ENCODE measurements at places on chromosomes 4 and X.
A peak's percentile ranks its signal among the peaks of the same experiment; 100 is the strongest.

DNA sequence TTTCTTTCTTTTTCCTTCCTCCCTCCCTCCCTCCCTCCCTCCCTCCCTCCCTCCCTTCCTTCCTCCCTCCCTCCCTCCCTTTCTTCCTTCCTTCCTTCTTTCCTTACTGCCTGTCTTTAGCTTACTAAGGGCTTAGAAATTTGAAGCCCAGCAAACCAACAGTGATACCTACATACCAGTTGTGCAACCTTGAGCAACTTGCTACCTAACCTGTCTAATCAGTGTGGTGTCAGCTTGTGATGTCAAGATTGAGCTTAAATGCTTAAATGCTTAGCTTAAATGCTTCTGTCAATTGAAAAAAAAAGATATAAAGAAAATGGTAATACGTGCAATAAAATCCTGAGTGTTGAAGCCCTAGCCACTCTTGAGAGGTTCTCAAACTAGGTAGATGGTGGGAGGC is 728.6 kb downstream of the TRIML1 start:
- DNase-seq, result no peak

DNA sequence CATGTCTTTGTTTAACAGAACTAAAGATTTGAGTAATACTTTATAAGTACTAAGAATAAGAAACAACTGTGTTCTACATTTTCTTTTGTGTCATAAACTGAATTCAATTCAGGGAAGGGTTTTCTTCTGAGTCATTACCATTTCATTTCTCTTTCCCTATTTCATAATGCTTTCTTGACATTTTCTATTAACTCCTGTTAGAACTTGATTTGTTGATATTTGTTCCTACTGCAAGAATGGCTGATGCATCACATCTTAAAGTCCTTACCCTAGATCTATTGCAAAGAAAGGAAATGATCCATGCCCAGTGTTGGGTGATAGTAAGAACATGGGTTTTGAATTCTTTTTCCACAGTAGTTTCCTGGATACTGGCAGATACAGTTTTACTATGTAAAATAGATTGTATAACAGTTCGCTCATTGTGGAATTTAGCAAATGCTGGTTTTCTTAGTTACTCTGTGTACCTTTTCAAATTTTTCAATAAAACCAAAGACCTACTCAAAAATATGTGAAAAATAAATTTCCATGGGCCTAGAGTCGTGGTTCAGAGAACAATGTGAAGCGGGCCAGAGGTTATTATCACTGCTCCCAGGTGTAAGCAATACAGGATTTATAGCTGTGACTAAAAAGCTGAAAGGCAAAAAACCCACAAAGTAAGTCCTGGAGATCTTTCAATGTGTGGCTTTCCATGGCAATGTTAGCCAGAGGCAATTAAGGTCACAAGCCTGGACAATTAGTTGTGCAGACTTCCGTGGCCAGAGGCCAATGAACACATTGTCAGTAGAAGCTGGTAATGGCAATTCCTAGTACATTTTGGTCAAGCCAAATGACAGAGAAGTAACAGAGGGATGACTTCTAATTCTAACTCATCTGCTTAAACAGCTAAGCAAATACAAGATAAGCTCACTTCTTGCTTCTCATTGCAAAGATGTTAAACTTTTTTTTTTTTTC is 127.3 kb upstream of the FAT4 start:
- peak; percentile 2 for DNase-seq

GRCh38 chr4:120064887-120065286 is 1.8 kb downstream of the MAD2L1 start:
- no peak for DNase-seq

DNA sequence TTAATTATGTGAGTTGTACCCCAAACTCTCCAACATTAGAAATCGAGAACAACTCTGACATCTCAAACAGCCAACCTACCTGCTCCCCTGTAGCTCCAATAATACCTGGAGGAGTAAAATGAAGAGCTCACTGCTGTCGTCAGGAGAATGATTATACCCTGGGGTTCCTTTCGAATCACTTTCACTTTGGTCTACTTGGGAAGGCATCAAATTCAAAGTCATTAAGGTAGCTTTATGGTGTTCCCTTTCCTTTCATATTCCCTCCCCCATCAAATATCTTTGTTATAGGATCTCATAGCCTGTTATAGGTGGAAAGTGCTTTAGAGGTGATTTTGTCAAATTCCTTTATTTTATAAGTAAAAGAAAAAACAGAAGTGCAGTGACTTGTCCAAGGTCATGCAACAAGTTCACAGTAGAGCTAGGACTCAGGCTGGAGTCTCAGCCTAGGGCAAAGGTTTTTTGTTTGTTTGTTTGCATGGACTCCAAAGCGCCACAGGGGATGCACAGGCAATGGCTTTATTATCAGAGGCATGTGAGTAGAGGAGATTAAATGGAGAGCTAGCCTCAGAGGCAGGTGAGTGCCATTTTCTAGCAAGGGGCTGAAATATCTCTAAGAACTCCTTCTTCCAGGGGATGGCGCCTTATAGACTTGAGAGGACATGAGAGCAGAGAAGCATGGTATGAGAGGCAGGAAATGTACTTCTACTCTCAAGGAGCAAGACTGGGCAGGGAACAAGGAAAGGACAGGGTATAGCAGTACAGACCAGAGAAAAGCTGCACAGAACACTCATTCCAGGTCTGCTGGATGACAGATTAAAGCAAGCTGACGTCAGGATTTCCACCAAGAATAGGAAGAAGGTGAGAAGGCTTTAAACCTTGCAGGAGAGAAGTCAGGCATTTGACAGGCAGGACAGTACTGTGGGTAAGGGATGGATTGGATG is 262.1 kb upstream of the GPC4 start:
- no peak for DNase-seq

DNA sequence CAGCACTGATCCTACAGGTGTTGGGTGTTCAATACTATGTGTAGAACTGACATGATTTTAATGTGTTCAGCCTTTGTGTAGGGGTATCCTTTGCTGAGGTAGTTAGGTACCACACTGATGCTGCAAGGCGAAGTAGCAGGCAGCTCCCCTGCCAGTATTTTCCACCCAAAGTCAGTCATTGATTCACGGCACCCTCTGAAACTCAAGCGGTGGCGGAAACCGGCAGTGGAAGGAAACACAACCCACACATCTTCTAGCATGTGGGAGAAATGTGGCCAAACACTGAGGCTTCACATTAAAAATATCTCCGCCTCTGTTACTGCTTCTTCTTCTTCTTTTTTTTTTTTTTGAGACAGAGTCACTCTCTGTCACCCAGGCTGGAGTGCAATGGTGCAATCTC is 126.3 kb downstream of the AASDH start:
- DNase-seq, result no peak

GRCh38 chrX:74579597-74580198 is 34.7 kb downstream of the RLIM start:
- DNase-seq, result no peak

DNA sequence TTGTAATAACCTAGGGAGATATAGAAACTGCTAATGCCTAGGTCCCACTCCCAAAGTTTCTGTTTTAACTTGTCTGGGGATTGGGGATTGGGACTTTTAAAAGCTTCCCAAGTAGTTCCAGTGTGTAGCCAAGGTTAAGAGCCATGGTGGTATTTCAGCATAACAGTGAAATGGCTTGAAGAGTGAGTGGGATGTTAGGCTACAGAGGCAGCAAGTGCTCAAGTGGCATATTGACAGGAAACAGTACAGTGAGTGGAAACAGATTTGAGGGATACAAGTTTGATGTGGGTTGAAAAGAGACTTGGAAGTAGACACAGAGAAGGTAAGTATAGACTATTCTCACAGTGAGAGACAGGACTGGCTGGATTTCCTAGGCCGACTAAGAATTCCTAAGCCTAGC is 217.6 kb upstream of the CNKSR2 start:
- no peak for DNase-seq

DNA sequence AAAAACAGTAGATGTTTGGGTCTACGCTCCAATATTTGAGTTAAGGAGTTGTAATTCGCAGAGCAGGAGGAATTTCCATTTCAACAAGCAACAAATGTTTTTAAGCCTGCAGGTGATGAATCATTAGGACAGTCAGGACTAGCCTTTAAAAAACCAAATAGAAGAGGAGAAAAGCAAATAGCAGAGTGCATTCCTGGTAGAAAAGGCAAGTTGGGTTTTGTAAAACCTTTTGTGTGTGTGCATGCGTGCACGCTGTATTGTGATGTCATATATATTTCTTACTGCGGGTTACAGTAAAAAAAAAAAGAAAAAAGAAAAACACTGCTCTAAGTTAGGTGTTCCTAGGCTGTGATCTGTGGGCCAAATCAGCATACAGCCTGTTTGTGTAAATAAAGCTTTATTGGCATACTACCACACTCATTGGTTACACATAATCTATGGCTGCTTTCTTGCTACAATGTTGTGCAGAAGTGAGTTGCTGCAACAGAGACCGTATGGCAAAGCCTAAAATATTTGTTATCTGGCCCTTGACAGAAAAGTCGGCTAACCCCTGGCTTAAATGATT is 135.6 kb downstream of the MID1 start:
- no peak for DNase-seq

- no peak for DNase-seq
Observed at GRCh38 chrX:80578517-80579105, 158.4 kb downstream of the TENT5D start.

GRCh38 chr4:9931146-9931545 is 90.2 kb downstream of the SLC2A9 start:
- DNase-seq, result no peak

DNA sequence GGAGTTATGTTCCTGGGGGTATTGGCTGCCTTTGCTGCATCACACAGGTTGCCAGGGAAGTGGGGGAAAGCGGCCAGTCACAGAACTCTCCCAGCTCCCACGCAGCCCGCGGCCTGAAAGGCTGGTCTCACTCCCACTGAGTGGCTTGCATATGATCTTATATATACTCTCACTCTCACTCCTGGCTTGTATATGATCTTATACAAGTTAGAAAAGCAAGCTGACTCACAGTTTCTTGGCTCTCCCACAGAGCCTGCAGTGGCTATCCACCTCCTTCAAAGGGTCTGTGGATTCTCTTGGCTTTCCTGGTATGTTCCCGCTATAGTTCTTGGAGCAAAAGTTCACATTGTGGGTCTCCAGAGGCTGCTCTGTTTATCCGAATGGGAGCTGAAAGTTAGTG is 833.5 kb upstream of the GALNTL6 start:
- no peak for DNase-seq

DNA sequence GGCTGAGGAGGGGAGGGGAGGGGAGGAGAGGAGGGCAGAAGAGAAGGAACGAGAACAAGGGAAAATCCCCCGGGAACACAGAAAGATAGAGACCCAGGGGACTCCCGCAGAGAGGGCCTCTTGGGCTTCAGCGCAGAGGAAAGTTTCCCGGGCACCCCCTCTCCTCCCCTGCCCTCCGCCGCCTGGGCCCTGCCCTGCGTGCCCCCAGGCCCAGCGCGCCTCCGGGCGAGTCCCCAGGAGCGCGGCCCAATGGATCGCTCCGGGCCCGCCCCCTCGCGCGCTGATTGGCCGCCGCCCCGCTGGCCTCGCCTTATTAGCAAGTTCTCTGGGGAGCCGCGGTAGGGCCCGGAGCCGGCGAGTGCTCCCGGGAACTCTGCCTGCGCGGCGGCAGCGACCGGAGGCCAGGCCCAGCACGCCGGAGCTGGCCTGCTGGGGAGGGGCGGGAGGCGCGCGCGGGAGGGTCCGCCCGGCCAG is at the start of gene MSX1:
Gene MSX1 (plus strand): TSS at position 341 of the 474 bp plus-strand sequence. CDS start 235 bp downstream, outside the sequence.
- peak; percentile 84 for DNase-seq

DNA sequence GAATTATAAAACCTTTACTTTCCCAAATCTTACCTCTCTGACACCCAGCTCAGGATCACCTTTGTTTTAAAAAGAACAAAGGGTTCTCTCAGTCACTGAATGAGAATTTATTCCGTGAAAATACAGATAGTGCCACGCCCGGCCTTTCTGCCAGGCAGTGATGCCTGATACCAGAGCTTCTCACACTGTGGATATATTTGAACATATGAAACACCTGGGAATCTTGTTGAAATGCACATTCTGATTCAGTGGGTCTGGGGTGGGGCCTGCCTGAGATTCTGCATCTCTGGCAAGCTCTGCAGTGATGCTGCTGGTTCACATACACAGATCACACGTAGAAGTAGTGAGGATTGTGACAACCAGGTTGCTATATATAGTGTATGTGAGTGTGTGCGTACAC is 46.0 kb downstream of the ELOVL6 start:
- no peak for DNase-seq

DNA sequence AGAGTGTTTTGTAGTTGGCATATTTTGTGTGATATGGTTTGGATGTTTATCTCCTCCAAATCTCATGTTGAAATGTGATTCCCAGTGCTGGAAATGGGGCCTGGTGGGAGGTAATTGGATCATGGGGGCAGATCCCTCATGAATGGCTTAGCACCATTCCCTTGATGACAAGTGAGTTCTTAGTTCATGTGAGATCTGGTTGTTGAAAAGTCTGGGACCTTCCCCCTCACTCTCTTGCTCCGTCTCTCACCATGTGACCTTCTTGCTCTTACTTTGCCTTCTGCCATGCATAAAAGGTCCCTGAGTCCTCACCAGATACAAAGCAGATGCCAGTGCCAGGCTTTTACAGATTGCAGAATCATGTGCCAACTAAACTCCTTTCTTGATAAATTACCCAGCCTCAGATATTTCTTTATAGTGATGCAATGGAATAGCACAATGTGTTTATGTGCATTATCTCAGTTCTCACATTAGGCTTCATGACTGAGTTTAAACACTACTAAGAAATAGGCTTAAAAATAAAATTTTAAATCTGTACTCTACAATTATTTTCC is 1348.8 kb downstream of the STIM2 start:
- DNase-seq, result no peak

GRCh38 chr4:35525192-35525978 is 718.9 kb downstream of the ARAP2 start:
- DNase-seq, result peak; percentile 66

DNA sequence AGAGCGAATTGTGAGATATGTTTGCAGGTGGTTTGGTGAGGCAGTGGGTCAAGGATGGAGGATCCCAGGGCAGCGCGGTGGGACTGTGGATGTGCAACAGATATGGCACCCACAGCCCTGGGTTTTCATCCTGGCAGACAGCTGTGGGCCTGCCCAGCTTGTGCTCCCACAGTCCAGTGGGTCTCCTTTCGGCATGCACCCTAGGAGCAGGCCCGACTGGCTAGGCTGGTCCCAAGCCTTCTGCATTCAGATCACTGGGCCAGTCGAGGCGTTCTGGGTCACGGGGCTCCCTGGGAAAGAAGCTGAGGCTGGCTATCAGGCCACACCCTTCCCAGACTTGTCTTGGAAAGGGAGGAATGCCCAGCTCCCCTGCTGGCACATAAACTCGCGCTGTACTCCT is 2289.6 kb downstream of the ARAP2 start:
- no peak for DNase-seq

GRCh38 chr4:94256828-94257227 is 49.2 kb downstream of the SMARCAD1 start:
- DNase-seq, result no peak

DNA sequence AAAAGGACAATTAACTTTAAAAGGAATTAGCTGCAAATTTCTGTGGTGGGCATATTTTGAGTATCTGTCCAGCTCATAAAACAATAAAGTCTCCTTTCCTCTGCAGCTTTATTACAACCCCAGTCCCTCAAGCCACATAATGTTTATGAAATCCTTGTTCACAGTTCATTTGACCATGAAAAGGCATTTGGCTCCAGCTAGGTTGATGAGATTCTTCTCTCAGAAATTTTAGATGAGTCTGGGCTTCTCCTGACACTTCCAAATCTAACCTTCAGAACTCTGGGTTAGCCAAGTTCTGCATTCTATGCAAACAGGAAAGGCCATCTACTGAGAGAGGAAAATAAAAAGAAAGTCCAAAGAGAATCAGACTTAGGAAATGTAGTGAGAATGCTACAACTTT is 156.8 kb downstream of the GRXCR1 start:
- no peak for DNase-seq

- DNase-seq, result no peak
Observed at GRCh38 chr4:98209111-98209510, 52.1 kb upstream of the RAP1GDS1 start.

Data from globus pallidus (tissue), 1 donor.